ENCODE measurements at places on chromosomes 16 and 17. TPM values are rescaled to one million over a fixed set of nuclear protein-coding genes. Genes with fewer than 3 reads are reported as not detected.
A peak's percentile ranks its signal among the peaks of the same experiment; 100 is the strongest.

GRCh38 chr17:47935961-47936360 is 5.4 kb upstream of the PNPO start:
- peak; percentile 59 for DNase-seq
- H3K27ac ChIP-seq = no peak overlapping the region
- no peaks in the 10 kb centered on the region for H3K36me3 ChIP-seq
- no peaks in the 10 kb centered on the region for H3K27me3 ChIP-seq
- peaks cover 10% of the 10 kb centered on the region for H3K4me1 ChIP-seq

DNA sequence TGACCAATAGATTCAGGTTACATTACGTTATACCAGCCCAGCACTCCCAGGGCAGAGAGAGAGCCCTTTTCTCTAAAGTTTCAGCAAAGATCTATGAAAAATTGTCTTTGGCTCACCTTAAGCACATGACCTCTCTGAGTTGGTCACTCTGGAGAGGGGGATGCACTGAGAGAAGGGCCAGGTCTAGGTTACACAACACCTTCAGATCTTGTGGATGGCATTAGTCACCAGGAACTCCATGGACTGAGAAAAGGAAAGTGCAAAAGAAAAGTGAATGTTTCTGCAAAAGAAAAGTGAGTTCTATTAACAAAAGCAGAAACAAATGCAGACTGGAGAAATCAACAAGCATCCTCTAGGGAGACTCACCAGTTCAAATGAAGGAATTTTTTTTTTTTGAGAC is 253.3 kb upstream of the SALL1 start:
- no peaks in the 10 kb centered on the region for H3K27me3 ChIP-seq
- no peak overlapping the region for H3K4me3 ChIP-seq
- H3K27ac ChIP-seq = no peak overlapping the region
- peaks cover 27% of the 10 kb centered on the region for H3K4me1 ChIP-seq
- peak; percentile 23 for DNase-seq

- H3K27ac ChIP-seq = no peak overlapping the region
- peaks cover 4% of the 10 kb centered on the region for H3K4me1 ChIP-seq
- H3K36me3 ChIP-seq = no peaks in the 10 kb centered on the region
- no peaks in the 10 kb centered on the region for H3K27me3 ChIP-seq
- no peak for DNase-seq
Measured at GRCh38 chr17:4806456-4806776, 536 bp upstream of the PLD2 start.

DNA sequence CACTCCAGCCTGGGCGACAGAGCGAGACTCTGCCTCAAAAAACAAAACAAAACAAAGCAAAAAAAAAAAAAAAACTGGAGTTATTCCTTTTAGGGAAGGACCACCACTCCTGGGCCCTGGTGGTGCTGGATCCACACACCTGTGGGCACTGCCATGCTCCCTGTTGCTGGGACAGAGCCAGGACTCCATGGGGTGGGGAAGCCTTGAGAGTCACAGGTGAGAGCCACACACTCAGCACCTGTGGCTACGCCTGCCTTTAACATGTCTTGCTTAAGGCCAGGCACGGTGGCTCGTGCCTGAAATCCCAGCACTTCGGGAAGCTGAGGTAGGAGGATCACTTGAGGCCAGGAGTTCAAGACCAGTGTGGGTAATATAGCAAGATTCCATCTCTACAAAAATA is 18.3 kb downstream of the PDIA2 start:
- H3K36me3 ChIP-seq = no peaks in the 10 kb centered on the region
- H3K4me1 ChIP-seq = no peaks in the 10 kb centered on the region
- H3K4me3 ChIP-seq = no peak overlapping the region
- DNase-seq = no peak
- H3K27ac ChIP-seq = no peak overlapping the region
- H3K27me3 ChIP-seq = no peaks in the 10 kb centered on the region

GRCh38 chr16:85571563-85571812 is 41.6 kb upstream of the GSE1 start:
- no peak overlapping the region for H3K4me3 ChIP-seq
- peaks cover 15% of the 10 kb centered on the region for H3K4me1 ChIP-seq
- no peak for DNase-seq
- no peak overlapping the region for H3K27ac ChIP-seq

DNA sequence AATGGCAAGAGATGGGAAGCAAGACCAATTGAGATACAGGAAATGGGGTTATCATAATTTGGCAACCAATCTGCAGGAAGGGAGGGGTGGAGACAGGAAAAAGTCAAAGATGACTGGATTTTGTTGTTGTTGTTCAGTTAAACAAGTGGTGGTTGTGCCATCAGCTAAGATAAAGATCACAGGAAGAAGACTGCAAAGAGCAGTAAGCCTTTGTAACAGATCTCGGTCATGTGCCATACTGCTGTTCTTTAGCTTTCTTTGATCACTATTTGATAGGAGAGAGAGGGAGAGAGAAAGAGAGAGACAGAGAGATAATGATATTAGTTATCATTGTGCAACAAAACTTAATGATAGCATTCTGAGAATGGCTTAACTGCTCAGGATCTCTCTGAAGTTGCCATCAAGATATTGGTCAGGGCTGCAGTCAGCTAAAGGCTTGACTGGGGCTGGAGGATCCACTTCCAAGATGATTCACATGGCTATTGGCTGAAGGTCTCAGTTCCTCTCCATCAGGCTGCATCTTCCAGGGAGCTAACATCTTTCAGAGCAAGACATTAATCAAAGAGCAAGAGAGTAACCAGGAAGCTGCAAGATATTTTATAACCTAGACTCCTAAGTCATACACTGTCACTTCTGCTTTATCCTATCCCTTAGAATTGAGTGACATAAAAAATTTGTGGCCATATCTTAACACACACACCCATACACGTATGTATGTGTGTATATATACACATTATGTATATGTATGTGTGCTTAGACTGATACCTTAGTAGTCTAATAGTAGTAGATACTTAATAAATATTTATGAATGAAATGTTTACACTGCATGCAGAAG is 405.0 kb downstream of the SHISA9 start:
- H3K4me1 ChIP-seq = no peaks in the 10 kb centered on the region
- no peaks in the 10 kb centered on the region for H3K27me3 ChIP-seq
- no peaks in the 10 kb centered on the region for H3K36me3 ChIP-seq
- DNase-seq = no peak
- H3K27ac ChIP-seq = no peak overlapping the region

- H3K36me3 ChIP-seq = no peaks in the 10 kb centered on the region
- no peaks in the 10 kb centered on the region for H3K27me3 ChIP-seq
- no peak overlapping the region for H3K4me3 ChIP-seq
Measured at GRCh38 chr16:5427571-5427970, 330.0 kb upstream of the EEF2KMT start.

DNA sequence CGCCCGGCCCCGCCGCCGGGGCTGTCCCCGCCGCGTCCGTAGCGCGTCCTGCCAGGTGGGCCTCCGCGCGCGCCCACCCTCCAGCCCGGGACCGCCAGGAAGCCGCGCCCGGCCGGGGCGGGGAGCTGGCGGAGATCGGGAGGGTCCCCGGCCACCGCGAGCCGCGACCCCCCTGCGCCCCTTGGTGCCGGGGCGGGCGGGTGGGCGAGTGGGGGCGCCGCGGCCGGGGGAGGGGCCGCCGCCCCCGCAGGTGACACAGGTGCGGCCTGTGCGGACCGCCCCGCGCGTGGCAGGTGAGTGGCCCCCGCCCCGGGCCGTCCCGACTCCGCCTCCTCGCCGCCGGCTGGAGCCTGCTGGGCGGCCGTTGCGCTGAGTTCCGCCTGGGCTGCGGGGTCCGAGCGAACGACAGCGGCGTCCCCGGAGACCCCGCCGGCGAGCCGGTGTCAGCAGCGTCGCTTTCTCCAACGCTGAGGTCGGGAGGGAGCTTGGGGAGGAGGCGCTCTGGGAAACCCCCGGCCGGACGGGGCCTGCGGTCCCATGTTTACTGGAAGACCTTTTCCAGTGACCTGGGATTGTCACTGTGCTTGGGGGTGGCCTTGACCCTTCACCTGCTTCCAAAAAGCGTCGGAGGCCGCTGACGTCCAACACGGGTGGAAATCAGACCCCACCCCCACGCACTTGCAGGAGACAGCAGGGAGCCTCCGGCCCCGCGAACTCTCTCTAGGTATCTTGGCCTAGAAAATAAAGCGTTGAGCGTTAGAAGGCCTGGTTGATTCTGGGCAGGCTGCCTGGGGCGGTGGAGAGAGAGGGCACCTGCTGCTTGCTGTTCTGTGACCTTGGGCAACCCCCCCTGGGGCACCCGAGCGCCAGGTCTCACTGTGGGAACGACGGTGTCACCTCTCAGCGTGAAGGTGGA is 542 bp downstream of the KLHL36 start:
- peak; percentile 40 for DNase-seq
- H3K27ac ChIP-seq = peak overlapping the region; percentile 13
- H3K4me3 ChIP-seq = peak overlapping the region; percentile 74
- H3K27me3 ChIP-seq = no peaks in the 10 kb centered on the region
- H3K4me1 ChIP-seq = peaks cover 33% of the 10 kb centered on the region
- no peaks in the 10 kb centered on the region for H3K36me3 ChIP-seq

DNA sequence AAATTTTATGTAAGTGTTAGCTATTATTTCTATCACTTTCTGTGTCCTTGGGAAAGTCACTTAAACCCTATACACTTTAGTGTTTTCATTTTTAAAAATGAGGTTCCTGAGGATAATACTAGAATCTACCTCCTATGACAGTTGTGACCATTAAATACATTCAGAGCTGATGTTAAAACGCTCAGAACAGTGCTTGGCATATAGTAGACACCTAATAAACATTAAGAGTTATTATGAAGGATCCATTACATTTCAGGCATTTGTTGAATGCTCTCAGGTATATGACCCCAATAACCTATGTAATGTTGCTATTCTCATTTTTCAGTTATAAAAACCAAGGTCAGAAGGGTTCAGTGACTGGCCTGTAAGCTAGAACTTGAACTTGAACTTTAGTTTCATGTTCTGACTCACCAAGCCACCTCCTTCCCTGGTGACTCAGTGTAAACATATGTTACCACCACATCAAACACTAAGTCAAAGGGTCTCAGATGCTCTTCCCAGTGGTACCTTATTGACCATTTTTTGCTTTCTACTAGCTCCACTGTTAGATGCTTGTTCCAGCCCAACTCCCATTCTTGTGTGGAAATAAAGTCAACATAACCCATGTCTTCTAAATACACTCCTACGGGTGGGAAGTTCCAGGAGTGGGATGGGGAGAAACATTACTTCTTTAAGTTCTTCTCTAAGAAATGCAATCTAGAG is 47.6 kb downstream of the HSD17B2 start:
- H3K27ac ChIP-seq = no peak overlapping the region
- no peaks in the 10 kb centered on the region for H3K27me3 ChIP-seq
- H3K4me3 ChIP-seq = no peak overlapping the region

DNA sequence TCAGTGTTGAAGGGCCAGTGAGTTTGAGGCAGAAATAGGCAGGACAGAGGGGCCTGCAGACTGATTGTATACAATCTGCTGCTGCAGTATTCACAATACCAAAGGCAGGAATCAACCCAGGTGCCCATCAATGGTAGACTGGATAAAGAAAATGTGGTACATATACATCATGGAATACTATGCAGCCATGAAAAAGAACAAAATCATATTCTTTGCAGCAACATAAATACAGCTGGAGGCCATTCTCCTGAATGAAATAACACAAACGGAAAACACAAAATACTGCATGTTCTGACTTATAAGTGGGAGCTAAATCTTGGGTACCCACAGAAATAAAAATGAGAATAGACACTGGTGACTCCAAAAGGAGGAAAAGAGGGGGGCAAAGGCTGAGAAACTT is 485.1 kb downstream of the XYLT1 start:
- H3K36me3 ChIP-seq = no peaks in the 10 kb centered on the region
- H3K4me1 ChIP-seq = no peaks in the 10 kb centered on the region
- no peak overlapping the region for H3K4me3 ChIP-seq
- DNase-seq = no peak
- H3K27me3 ChIP-seq = no peaks in the 10 kb centered on the region

DNA sequence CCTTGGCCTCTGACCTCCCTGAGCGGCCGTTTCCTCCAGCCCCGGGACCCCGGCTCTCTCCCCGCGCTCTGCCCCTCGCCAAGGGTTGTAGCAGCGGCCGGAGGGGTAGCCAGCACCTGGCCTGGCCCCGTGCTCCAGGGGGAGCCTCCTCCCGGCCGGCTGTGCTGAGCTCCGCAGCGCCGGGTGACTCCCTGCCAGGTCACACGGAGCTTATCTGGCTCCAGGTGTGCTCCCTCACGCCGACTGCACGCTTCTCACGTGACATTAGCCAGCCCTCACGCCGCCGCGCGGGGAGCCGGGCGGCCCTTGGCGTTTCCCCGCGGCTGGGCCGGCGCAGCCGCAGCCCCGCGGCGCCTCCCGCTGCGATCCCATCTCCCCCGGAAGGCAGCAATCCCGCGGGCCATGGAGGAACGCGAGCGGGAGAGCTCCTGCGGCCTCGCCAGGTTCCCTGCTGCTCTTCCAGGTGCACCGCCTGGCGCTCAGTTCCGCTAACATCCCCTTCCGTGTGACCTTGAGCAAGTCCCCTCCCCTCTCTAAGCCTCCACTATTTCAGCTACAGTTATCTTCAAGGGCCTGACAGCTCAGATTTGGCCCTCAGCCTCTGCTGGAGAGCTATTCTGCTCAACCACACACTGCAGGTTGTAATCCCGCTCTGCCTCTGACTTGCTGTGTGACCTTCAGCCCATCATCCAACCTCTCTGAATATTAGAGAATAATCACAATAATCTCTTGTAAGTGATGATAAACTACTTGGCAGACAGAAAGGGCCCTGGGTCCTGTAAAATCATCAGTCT is 3.4 kb downstream of the MYO18A start:
- no peaks in the 10 kb centered on the region for H3K27me3 ChIP-seq
- peaks cover 11% of the 10 kb centered on the region for H3K4me1 ChIP-seq
- H3K4me3 ChIP-seq = peak overlapping the region; percentile 65
- H3K36me3 ChIP-seq = no peaks in the 10 kb centered on the region
- no peak overlapping the region for H3K27ac ChIP-seq

DNA sequence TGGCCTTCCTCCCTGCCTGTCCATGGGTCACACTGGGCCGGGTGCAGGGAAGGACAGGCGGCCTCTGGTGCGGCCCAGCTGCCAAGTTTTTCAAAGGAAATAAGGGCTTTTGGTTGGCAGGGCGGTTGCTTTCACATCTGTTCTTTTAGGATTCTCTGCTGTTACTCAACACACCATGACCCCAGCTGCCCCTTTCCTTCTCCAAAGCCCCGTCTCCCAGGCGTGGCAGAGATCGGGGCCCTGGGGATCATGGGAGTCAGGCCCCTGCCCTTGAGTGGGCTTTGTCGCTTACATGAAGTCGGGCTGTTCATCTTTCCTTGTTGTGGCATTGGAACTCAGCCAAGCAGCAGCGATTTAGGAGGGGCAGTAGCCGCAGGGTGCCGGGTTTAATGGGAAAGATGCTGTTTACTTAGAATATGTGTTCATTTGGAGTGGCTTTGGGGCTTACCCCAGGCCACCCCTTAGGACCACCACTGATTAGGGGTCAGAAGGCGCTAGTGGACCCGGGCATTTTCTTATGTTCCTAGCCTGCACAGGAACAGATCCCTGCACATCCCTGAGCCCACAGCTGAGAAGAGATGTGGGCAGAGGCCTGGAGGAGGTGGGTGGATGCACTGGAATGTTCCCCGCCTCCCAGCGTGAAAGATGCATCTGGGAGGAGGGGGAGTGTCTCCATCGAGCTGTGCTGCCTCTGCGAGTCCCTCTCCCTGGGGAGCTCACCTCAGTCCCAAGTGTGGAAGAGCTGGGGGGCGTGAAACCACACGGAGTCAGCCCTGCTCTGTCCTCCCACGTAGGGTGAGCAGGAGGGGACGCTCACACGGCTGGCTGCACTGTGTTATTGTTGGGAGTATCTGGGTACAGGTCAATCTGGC is 6.8 kb upstream of the ADCY7 start:
- no peaks in the 10 kb centered on the region for H3K36me3 ChIP-seq
- peak; percentile 74 for DNase-seq
- H3K4me3 ChIP-seq = peak overlapping the region; percentile 30
- H3K4me1 ChIP-seq = peaks cover 22% of the 10 kb centered on the region
- H3K27me3 ChIP-seq = no peaks in the 10 kb centered on the region
- peak overlapping the region; percentile 50 for H3K27ac ChIP-seq

The ZFP1 gene
- 7.8 TPM for total RNA-seq

The ZNF200 gene
- 10.3 TPM for total RNA-seq

The LRRC36 gene
- total RNA-seq = not detected

The PDP2 gene
- total RNA-seq = 38.2 TPM

The IL17C gene
- not detected for total RNA-seq
